T-helper 17 cell (primary cell): ENCODE measurements at places on chromosomes 1 and 21.
A peak's percentile ranks its signal among the peaks of the same experiment; 100 is the strongest.

DNA sequence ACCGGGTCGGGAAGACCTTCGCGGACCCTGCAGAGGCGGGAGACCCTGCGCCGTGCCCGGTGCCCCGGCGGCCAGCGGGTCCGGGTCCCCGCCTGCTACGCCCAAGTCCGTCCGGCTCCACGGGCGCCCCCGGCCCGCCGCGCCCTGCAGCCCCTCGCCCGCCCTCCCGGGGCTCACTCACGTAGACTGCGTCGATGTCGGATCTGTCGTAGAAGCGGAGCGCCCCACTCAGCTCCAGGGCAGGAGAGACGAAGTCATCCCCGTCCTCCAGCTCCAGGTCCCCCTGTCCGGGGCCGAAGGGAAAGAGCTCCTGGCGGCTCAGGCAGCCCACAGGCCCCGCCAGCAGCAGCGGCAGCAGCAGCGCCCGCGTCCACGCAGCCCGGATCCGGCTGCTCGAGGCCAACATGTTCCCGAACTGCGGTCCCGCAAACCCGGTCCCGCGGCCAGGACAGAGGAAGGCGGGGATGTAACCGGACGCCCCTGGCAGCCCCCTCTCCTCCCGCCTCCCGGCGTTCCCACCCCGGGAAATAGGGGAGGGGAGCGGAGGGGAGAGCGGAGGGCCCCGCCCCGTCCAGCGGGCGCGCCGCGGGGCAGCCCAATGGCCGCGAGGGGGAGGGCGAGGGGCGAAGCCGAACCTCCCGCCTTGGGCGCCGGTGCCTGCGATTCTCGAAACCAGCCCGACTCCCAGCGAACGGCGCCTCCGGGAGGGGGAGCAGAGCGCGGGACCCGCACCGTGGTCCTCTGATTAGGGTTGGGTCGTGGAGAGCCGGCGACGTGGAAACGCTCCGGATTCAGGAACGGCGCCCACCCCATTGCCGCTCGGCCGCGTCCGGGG is at the start of gene NID1:
Gene NID1 (minus strand): TSS at position 417 of the 835 bp plus-strand sequence. CDS start 11 bp downstream, at position 406.
- peak; percentile 18 for DNase-seq

GRCh38 chr1:202958544-202959275 is 598 bp upstream of the ADIPOR1 start:
- DNase-seq = peak; percentile 11

DNA sequence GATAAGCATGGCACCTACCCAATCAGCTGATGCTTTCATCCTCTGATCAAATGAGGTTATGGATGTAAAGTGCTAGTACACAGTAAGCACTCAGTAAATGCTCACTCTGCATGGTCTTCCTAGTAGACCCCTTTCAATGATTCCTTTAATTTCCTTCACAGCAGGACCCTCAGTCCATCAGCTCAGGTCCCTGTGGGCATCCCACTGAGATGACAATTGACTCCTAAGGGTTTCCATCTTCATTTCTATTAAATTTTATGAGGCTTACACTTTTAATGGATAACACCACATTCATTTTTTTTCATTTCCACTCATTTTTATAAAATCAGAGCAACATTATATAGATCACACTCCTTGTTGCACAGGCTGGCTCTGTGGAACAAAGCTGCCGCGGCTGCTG is 12.8 kb downstream of the RHOU start:
- DNase-seq = no peak

DNA sequence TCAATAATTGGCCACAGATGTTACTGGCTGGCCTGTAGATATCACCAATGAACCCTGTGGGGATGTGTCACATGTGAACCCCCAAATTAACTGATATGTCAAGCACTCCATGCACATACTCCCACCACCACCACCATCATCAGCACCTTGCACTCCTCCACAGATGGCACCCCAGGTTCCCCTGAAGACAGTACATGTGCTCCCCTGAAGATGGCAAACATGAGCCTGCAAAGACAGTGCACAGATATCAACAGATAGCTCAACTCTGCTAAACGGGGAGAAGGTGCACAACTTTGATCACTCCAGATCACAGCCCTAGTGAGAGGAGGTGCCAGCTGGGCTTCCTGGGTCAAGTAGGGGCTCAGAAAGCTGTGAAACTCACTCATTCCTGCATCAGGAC is 74.4 kb downstream of the CLCA4 start:
- DNase-seq = no peak

GRCh38 chr1:31732751-31733289 is 29.0 kb upstream of the COL16A1 start:
- DNase-seq = no peak

DNA sequence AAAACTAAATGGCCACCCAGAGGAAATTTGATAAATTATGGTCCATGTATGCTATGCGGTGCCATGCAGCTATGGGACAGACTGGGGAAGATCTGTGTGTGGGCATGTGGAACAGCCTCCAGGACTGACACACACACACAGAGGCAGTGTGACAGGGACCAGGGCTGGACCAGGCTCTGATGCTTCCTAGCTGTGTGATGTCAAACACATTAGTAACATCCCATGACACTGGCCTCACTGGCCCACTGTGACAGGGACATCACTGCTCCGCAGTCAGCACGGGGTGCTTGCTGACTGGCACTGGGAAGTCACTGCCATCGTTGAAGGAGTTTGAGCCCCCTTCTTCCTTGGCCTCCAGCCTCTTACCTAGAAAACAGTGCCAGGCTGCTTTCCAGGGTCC is 13.9 kb downstream of the RAP1GAP start:
- no peak for DNase-seq

GRCh38 chr1:192789871-192790270 is 19.0 kb upstream of the RGS2 start:
- DNase-seq = no peak

DNA sequence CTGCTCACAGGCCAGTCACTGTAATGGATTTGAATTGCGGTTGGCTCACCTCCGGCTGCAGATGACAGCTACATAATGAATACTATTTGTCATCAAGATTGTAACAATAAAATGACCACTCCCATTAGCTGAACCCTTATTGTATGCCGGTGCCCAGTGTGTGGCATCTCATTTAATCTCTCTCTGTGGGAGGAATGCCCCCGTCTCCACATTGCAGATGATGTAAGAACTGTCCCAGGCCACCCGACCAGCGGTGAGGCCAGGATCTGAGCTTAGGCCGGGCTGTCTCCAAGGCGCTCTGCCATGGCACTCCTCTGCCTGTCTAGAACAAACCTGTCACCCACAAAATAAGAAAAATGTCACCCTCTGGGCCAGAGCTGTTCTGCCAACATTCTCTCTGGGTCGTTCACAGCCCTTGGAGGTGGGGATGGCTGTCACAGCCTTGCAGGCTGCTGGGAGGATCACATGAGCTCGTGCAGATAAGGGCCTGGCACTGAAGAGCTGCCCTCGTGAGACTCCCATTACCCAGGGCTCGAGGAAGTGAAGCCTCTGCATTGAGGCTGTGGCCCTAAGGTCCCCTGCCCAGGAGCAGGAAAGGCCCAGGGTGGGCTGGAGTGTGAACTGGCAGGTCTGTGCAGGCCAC is 52.7 kb downstream of the ECE1 start:
- DNase-seq = no peak

GRCh38 chr21:15809065-15809464 is 79.3 kb downstream of the USP25 start:
- DNase-seq = no peak

DNA sequence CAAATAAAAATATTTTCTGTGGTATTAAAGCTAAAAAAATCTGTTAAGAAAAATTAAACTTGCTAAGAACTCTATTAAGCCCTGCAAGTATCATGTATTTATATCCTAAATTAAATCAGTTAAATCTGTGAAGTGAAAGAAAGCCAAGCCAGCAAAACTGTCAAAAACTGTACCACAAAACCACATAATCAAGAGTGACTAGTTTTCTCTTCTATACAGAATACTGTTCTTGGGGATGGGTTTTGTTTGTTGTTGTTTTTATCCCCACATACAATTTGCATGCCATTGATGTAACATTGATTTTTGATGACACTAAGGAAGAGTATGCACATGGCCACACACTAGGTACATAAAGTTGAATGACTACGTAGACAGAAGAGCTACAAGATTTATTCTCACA is 20.4 kb downstream of the DPH5 start:
- no peak for DNase-seq

- peak; percentile 63 for DNase-seq
Observed at GRCh38 chr1:151945725-151946722, 36.7 kb upstream of the THEM4 start.

GRCh38 chr1:230867101-230867902 is 1.0 kb downstream of the C1orf198 start:
- no peak for DNase-seq

GRCh38 chr1:44788120-44788860 is at the start of gene BEST4:
BEST4 (minus strand) TSS chr1:44788170; CDS start chr1:44787705, 465 bp downstream.
- DNase-seq = no peak

- DNase-seq = no peak
Observed at GRCh38 chr1:232376632-232377493, 253.1 kb downstream of the SIPA1L2 start.

DNA sequence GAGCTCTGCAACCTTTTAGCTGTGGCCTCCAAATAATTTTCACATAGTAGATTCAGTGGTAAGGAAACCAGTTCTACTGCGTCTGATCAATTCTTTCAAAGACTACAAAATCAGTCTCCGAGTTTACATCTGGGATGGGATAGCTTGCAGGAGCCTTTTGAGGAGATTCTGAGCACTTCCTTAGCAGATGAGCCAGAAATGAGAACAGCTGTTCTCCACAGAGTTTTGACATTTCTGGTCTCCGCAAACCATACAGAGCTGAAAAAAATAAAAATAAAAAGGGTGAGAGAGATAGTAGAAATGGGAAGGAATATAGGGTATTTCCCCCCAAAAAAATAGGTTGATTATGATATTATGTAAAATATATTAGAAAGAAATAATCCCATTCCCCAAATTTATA is 119.3 kb downstream of the LYPLAL1 start:
- DNase-seq = no peak

- DNase-seq = no peak
Observed at GRCh38 chr1:228860911-228861831, 125.9 kb downstream of the RHOU start.

GRCh38 chr1:20442920-20443625 is 42.9 kb downstream of the CAMK2N1 start:
- no peak for DNase-seq

DNA sequence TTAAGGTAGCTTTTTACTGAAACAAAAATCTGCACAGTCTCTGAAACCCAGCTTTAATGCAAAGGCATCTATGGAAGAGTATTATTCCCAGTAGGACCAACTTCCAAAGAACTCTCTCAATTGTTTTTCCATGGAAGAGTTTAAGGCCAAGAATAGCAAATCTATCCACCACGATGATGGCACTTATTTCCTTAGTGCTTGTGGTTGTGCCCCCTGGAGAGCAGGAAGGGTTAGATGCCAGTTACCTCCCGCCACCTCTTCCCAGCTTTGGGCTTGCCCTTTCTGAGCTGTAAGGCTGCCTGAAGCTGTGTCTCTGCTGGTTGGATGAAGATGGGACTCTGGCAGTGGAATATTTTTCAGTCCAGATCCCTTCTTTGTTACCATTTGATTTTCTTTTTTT is 4.8 kb upstream of the ATP1A1 start:
- DNase-seq = no peak

DNA sequence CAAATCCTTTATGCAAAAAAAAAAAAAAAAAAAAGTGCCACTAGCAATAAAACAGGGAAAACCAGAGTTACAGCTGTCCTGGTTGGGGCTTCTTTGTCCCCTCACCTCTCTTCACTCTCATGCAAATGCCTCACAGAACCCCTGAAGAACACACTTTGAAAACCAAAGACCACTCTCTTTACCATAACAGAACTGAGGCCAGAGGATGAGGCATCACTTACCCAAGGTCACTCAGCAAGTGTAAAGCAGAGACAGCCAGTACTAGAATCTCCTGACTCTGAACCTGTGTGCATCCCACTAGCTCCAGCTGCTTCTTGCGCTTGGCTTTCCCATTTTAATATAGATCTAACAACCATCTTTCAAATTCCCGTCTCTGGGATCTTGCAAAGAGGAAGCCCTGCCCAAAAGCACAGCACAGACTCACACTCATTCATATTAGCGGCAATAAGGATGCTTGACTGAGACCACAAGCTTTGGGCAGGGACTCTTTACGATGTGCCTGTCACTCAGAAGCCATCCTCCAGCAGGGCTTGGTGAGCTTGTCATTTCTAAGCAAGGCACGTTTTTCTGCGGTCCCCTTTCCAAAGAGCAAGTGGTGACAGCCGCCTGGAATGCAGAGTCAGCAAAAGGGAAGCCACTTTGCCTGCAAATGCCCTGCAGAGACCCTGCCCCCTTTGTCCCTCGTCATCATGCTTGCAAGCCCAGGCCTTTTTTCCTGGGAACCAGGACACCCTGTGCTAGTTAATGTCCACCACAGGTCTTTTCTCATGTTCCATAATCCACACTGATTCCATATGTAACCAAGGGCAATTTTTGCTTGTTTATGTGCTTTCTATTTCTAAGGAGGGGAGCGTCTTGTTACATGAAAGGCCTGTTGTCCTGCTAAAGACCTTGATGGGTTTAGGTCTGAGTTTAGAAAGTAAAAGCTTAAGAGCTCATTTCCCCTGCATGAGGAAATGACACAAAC is 76.5 kb upstream of the NFIA start:
- no peak for DNase-seq

DNA sequence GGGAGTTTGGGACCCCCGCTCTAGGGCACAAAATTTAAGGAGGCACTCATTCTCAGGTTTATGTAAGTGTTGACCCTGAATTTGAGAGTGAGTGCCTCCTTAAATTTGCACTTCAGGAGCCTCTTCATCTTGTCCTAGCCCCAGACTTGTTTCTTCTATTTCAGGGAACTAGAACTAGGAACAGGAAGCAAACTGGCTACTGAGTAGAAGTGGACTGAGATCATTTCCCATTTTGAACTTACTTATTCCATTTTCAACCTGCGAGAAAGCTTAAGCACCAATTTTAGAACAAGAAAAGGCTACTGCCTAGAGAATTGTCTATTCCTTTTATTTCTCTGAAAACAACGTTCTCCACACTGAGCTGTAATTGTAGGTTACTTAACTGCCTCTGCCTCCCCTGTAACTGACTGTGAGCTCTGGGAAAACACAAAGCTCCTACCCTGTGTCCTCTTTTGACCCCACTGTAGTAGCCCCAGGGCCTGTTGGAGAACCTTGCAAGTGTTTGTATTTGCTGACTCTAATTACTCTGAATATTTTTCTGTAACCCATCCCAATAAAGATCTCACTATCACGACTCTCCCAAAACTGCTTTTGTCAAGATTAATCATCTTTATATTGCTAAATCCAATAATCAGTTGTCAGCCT is 2.5 kb downstream of the PPT1 start:
- no peak for DNase-seq

- no peak for DNase-seq
Observed at GRCh38 chr1:76336931-76337371, 262.4 kb downstream of the ST6GALNAC3 start.

DNA sequence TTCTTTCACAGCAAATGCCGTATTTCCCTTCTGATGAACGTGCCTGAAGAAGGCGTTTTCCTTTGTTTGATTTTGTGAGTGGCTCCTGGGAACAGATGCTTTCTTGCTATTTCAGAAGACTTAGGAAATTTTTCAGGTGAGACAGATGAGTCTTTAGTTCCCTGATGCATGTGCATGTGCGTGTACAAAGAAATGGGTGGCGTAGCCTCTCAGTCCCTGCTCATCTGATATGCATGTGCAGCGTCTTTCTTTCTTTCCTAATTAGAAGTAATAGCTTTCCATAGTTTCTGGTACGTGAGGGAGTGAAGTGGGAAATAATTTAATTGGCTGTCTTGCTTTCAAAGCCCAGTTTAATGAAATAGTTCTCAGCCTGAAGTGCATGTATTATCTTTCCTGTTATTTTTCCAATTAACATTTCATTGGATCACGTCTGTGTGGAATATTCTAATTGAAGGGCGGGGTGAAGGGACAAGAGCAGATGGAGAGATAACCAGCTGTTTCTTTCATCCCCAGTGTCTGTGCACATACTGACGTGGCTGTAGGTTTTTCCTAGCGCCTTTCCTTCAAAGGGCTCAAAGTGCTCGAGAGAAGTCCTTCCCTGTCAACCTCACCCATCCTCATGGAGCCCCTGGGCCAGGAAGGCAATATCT is 104.3 kb downstream of the FAM78B start:
- DNase-seq = no peak
